ENCODE measurements at places on chromosomes 6 and 20.

DNA sequence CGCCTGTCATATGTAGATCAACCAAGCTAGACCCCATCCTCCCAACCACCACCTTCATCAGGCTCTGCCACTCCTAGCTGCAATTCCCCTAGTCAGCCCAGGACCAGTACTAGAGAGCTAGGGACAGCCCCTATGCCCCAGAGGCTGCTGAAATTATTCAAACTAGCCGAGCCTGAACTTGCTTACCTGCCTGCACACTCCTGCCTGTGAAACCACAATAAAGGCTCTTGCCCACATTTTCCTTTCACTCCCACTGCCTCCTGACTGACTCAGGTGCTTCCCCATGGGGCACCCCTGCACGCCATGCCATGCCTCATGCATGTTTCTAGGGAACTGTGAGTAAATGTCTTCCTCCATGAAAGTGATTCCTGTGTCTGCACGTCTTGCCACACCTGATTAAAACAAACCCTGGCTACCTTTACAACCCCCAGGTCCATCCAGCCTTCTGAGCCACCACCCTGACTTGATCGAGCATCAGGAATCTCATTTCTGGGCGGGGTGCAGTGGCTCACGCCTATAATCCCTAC is 66.5 kb upstream of the IER3 start:
- DNase-seq: peak; percentile 88

DNA sequence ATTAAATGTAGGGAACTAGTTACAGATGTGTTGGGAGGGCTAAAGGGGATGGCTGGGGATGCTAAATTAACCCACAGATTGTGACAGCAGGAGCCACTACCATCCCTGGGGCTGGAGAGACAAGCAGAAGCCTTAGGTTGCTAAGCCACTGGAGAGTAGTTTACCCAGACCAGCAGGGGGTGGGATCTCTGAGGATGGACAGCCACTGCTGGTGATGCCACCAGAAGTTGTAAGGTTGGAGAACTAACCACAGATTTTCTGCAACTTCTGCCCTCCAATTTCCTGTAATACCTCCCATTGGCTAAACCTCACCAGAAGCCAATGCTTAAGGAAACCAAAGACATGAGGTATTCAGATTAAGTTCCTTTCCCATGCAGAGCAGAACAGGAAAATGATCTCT is 139.6 kb upstream of the NOX3 start:
- no peak for DNase-seq

DNA sequence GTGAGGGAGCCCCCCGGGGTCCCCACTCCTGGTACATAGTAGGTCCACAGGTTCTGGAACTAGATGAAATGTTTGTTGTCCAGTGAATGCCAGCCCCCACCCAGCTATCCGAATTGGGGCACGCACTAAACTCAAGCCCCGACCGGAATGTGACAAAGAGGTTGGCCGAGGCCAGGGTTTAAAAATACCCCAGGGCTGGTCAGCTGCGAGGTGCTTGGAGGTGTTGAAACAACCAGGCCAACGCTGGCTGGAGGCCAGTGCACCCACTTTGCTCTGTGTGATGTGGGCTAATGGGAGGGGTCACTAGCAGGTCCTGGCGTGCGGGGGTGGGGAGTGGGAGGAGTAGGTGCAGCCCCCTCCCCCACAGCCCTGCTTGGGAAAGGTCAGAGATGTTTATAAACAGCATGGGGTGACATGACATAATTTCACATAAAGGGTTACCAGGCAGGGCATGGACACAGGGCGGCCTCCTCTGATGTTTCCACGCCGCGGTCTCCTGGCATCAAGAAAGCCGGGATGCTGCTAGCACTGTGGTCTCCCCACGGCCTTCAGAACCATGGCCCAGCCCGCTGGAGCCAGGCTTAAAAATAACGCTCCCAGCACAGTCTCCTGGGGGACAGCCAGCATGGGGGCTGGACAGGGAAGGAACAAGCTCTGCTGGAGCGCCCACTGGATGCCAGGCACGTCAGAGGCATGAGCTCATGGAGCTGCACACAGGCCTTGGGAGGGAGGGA is 111.2 kb upstream of the PTPN1 start:
- DNase-seq: no peak

- no peak for DNase-seq
These were observed 113.9 kb upstream of the PROKR2 start for GRCh38 chr20:5430670-5431069.

GRCh38 chr6:38221251-38221650 is 401.7 kb downstream of the ZFAND3 start:
- no peak for DNase-seq

- DNase-seq: no peak
These were observed 12.0 kb upstream of the ABRACL start for GRCh38 chr6:139016337-139017213.

DNA sequence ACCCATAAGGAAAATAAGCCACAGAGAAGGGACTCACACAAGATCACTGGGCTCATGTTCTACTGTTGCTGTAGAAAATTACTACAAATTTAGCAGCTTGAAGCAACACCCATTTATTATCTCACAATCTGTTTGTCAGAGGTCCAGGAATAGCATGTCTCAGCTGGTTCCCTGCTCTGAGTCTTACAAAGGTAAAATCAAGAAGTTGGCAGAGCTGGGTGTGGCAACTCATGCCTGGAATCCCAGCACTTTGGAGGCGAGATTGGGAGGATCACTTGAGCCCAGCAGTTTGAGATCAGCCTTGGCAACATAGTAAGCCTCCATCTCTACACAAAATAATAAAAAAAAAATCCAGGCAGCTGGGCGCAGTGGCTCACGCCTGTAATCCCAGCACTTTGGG is 28.5 kb upstream of the ZNF831 start:
- DNase-seq: no peak

DNA sequence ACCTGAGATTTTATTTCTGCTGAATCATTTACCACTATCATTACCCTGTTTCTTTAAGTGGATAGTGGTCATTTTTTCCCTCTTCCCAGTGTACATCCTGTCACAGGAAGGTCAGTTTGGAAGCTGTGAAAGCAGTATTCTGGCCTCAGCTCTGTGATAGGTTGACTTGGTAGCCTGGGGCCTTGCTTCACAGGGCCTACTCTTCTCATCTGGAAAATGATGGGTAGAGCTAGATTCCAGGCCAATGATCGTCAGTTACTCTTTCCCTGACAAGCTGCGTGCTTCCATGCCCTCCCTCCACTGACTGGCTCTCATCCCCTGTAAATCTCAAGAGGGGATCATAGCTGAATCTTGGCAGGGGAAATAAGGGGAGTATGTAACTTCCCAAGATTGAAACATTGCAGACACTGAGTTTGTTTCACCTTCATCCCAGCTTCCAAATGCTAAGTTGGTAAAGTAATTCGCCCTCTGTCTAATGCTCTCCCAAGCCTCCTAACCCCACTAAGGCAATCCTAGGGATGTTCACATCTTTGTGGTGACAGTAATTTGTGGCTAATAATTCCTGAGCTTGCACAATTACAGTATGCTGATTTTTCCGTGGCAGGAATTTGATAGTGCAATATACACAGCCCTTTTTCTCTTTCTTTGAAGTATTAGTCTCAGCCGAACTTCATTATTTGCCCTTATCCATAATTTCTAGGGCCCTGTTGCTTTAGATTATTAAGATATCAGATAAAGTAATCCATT is 51.2 kb downstream of the VAPB start:
- DNase-seq: no peak

DNA sequence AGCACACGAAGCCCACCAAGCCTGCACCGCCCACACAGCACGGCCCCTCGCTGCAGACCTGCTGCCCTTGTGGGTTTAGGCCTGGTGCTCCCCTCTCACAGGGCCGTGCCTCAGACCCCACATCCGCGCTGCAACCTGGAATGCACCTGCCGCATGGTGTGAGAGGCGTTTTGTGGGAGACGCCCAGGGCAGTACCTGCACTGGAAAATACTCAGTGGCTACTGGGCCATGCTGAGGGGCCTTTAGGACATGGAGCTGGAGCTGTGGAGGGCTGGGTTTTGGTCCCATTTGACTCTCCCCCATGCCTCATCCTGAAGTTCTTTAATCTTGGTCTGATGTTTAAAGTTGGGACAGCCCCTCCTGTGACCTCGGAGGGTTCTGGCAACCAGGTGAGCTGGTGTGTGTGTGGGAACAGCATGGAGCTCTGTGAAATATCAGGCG is 116.3 kb downstream of the ERMARD start:
- no peak for DNase-seq

- no peak for DNase-seq
These were observed 296.1 kb upstream of the FOXQ1 start for GRCh38 chr6:1015825-1016224.

- DNase-seq: no peak
These were observed 53.6 kb upstream of the BHLHE23 start for GRCh38 chr20:63060057-63060991.

GRCh38 chr6:41277605-41278004 is 8.9 kb downstream of the TREM1 start:
- no peak for DNase-seq

Measured in activated naive CD4-positive, alpha-beta T cell treated with Interleukin-2 at 50 U/mL for 16 hours (primary cell).